ENCODE measurements at places on chromosomes 16 and 17.

GRCh38 chr16:27174798-27175197, 28.5 kb upstream of the KDM8 start:
- DNase-seq, result peak; percentile 36

DNA sequence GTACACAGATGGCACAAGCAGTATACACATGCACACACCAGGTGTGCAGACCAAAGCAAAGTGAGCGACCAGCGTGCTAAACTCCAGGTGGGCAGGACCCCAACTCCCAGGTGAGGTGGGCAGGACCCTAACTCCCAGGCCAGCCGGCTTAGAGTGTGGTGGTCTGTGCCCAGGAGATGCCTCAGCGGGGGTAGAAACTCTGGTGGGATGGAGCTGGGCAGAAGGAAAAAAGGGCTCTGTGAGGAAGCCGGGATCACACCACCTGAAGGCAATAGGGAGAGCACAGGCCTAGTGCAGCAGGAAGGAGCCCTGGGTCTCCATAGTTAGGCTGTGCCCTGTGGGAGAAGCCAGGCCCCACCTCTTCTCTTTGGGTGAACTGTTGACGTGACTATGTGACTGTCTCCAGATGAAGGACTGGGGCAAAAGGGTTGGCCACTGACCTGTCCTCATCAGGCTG, 1.6 kb upstream of the FOXJ1 start:
- DNase-seq, result no peak

DNA sequence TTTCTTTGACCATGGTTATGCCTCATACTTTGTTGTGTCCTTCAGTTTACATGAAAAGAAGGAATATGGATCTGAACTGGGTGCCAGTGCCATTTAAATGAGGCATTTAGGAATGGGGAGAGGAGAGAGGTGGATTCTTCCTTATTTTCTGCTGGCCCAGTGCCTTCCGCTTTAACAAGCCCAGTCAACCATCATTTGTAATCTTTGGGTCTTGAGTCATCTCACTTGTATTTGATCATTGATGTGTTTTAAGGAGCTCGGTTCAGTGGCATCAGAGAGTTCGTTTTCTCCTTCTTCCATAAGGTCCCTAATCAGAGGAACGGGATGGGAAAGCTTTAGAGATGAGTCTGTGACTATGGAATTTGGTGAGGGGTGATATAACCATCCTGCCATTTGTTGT, 334.9 kb downstream of the WWOX start:
- DNase-seq, result no peak

GRCh38 chr16:11996433-11997330, 20.1 kb downstream of the SNX29 start:
- no peak for DNase-seq

- DNase-seq, result no peak
Measured at GRCh38 chr17:1077581-1077985, 80.7 kb downstream of the TIMM22 start.

GRCh38 chr17:52064791-52065211, 93.7 kb downstream of the CA10 start:
- DNase-seq, result no peak

DNA sequence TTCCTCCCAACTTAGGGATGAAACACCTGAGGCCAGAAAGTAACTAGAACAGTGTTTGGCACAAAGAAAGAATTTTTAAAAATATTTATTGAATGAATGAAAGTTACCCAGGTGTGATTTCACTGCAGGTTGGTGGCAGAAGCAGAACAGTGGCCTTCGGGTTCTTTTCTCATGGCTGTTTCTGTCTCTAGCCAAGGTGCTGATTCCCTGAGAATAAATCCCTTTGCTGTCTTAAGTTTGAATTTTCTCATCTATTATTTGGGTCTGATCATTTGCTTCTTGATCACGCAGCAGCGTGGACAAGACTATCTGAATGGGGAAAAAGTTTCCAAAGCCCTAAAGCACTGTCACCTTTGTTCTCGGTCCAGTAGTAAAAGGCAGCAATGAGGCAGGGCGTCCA, 73.1 kb upstream of the KIFC3 start:
- no peak for DNase-seq

DNA sequence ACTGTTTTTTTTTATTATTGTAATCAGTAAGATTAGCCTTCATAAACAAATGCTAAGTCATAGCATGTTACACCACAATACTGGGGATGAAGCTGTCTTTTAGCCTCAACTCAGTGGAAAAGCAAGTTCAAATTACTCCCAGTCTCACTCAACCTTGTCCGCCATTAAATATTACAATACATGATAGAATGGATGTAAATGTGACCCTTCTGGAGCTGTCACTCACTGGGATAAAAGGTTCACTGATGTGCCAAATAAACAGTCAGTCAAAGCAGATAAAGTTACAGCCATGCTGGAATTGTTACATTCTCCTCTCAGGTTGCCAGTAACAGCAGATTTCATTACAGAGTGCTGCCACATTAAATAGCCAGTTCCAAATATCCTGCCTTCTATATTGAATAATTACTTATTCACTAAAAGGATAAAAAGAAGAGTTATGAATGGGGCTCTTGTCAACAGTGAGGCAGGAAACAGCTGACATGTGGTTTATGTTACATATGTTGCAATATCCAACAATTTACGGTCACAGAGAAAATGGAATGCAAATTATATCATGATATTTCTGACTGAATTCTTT, 53.4 kb downstream of the BRIP1 start:
- peak; percentile 34 for DNase-seq

DNA sequence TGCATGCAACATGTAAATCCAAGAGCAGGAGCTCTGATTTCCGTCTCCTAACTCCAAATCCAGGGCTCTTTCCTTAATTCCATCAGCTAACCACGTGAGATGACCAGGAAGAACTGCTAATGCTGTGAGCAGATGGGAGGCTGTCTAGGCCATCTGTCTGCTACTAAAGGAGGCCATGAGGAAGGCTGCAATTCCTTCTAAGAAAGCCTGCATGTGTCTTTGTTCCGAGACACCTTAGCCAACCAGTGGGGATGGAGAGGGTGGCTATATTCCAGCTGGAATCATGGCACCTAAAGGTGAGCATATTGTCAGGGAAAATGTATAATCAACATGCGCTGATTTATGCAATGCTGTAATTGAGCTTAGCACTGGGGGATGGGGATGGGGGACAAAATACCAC, 267.2 kb upstream of the CDH5 start:
- DNase-seq, result no peak

- DNase-seq, result no peak
Measured at GRCh38 chr16:71854369-71854948, 8.7 kb downstream of the ATXN1L start.

DNA sequence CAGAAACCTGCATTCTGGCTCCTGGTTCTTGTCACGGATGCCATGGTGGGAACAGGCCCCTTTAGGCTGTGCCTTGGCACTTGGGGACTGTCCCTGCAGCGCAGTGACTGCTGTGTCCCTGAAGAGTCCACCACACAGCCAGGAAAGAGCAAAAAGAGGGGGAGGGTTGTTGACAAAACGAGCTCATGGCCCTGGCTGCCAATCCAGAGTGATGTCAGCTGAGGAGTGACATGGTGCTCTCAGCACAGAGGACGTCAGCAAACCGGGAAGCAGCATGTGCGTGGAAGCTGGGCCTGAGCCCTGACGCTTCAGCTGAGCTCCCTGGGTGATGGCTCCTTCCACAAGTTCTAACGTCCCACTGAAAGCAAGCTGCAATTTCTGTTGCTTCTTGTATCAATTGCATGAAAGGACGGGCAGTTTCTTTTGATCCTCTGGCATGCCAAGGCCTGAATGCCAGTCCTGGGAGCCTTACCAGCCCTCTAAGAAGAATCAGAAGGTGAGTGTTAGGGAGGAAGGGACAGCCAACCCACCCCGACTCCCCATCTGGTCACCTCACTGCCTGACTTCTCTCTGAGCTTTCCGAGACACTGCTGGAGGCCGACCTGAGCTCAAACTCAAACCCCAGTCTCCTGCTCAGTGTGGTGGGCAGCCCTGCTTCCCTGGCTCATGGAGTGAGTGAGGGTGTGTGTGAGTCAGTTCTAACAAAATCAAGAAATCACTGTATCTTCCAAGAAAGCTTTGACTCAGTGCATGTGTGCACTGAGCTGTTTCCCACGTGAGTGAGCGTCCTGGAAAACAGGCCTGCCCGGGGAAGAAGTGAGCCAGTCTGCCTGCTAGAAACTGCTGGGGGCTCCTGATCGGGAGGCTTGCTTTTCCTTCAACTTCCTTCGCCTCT, 14.7 kb upstream of the WNT3 start:
- DNase-seq, result no peak

- DNase-seq, result no peak
Measured at GRCh38 chr17:43577664-43578403, 31.7 kb upstream of the ETV4 start.
